ENCODE measurements at places on chromosomes 3 and 15.

DNA sequence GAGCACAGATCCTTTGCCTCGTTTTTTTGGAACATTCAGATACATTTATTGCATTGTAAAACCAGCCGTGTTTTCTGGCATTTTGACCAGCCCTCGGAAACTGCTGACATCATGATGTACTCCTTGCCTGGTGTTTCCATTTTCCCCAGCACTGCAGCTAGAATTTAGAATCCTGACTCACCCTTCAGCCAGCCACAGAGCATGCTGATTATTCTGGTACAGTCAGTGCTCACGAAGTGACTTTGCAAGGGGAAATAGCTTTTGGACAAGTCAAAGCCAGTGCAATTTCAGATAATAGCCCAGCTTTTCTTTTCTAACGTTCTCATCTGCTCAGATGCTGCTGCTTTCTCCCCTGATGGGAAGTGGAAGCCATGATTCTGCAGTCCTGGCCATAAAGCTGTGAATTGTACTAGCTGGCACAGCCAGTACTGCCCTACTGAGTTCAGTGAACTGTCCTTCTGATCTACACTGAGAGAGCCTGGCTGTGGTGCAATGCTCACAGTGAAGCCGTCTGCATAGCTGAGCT, 12.1 kb upstream of the CNBP start:
- peak; percentile 20 for DNase-seq

DNA sequence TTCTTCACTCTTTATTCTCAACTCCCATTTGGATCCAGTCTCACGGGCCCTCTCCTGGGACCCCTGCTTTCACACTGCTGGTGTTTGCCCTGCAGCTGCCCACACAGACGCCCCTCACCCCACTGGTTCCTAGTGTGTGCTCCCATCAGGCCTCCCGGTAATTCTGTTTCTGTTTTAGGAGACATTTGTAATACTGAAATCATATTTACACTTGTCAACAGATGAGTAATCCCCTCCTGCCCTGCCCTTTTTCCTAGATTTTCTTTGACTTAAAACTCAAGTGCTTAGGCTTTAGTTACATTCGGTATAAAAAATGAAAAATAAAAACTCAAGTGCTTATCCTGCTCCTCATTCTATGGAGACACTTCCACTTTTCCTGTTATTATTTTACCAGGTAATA, 18.4 kb upstream of the ABTB1 start:
- DNase-seq: no peak

- DNase-seq: no peak
Observed at GRCh38 chr3:175404621-175405020, 545.5 kb downstream of the NAALADL2 start.

GRCh38 chr15:87429754-87430153, 826.8 kb downstream of the NTRK3 start:
- DNase-seq: no peak

DNA sequence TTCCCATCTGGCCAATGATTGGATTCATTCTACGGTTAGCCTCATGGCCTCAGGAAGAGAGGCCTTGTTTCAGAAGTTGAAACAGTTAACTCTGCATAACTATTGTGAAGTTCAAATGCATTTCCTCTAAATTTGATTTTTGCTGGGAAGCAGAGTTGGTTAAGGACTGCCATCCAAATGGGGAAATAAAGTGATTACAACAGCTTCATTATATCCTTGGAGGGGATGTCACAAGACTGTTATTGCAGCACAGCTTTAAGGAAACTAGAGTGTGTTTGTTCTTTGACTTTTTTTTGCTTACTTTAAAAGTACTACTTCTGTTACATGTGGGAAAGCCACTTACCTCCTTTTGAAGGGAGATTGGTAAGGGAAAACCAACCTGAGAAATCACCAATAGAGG, 164.8 kb downstream of the AKAP13 start:
- DNase-seq: peak; percentile 79

- no peak for DNase-seq
Observed at GRCh38 chr3:167976516-167977361, 119.0 kb downstream of the GOLIM4 start.

DNA sequence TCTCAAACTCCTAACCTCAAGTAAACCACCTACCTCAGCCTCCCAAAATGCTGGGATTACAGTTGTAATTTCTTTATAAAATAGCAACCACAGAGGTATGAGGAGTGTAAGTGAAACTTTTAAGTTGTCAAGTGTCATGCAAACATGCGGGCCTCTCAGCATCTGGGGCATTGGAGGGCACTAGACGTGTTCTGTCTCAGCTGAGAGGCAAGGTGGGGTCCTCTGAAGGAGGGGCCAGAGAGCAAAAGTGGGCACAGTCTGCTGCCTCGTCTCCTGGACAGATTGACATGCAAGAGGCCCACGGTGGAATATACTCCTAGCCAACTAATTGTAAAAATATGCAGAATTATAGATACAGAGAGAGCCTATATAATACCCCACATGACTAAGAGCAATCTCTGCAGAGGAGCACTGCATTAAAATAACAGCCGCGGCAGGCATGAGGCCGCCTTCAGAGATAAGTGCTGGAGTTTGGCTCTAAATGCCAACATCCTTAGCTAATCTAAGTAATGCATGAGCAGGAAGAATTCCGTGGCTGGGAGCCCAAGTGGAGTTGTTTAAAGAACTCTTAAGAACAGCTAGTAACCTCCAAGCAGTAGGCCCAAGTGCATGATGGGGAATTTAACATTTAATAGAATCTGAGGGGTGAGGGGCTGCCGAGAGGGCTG, 87.8 kb upstream of the RNU6-1 start:
- DNase-seq: no peak

DNA sequence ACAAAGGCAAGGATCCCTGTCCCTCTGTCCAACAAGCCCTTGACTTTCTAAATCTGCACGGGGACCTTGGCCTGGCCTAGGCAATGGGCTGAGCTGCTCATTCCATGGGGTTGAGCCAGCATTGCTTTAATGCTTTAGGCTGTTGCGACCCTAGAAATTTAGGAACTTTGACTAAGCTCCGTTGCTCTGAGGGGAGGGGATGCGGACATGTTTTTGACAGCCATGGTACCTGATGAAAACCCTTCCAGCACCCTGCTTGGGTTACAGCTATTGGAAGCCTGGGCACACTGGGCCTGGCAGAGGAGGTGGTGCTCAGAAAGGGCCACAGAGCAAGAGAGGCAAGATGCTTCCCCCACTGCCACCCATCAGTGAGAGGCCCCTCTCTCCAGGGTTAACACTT, 37.1 kb downstream of the SYNM start:
- no peak for DNase-seq

- DNase-seq: no peak
Observed at GRCh38 chr15:33476908-33477307, 166.1 kb downstream of the RYR3 start.

DNA sequence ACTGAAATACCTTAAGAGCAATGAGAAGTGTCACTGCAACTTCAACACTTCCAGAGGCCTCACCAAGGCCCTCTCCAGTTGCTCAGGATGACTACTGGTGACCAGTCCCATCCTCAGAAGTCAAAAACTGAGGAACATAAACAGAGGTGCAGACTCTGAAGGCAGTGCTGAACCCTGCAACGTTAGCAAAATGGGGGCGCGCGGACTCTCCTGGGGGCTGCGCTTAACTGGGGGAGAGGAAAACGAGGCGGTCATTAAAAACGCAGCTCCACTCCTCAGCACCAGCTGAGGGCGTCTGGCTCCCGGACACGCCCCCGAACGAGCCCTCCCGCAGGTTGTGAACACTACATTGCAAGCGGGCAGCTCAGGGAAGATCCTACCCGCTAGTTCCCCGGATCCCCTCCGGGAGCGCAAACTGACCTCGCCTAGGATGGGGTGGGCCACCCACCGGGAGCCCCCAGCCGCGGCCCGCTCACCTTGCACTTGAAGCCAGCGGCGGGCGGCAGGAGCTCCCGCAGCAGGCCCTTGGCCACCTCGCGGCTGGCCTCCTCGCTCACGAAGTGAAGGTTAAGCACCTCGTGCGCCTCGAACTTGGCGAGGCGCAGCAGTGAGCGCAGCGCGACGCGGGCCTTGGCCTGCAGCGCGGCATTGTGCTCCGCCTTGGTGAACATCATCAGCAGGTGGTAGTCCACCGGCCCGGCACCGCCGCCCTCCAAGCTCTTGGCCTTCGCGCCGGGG, 711 bp downstream of the XXYLT1 start:
- peak; percentile 80 for DNase-seq

DNA sequence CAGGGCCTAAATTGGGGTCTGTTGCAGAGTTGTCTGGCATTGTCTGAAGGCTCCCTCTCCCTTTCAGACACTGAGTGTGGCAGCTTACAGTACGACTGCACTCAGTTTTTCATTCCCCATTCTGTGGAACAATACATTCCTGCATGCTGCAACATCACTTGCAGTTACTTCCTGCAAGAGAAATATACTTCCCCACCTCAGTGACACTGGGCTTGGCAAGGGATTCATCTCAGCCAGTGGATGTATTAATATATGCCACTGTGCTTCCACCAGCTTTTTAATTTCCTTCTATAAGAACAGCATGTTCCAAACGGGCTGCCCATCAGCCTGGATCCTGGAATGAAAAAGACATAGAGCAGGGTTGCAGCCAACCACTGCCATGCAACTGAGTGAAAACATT, 23.1 kb downstream of the B3GALNT1 start:
- DNase-seq: no peak

DNA sequence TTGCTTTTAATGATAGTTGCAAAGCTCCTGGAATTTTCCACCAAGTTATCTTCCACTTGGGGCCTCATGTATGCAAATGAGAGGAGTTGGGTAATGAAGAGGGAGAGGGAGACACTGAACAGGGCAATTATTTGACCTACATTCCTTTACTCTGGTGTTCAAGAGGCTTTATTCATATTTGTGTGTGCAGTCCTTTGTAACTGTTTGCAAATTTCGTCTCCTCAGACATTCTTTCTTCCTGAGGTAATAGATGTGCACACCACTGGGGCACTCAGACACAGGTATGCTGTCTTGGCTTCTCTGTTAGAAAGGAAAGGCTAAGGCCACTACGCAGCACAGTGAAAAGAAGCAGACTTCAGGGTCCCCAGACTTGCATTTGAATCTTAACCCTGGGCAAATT, 189.7 kb upstream of the IL12A start:
- no peak for DNase-seq

GRCh38 chr15:69983696-69984265, 113.9 kb downstream of the TLE3 start:
- DNase-seq: peak; percentile 38

DNA sequence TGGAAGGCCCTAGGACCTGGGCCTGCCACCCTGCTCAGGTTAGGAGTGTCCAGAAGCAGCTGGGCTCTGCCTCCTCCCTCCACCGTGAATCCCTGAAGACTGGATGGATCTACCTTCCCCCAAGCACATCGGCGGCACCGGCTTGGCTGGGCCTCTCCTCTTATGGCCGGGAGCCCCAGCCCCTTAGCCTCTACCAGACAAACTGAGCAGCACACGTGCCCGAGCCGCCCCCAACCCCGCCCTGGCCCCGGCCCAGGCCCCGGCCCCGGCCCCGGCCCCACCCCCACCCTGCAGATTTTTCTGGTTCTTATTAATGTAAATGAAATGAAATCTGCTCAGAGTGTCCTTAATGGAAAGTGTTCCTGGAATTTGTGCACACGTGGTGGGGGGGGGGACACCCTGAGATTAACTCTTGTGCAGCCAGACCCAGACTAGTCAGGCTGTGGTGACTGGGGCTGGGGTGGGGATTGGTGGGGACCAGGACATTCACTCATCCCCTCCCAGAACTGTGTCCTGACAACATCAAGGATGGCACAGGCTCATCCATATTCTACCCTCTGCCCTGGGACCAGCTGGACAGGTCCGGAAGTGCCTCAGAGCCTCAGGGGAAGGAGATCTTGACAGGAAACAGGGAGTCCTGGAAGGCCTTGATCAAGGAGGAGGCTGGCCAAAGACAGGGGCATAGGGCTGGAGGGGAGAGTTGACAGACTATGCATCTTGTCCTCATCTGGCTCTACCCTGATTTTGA, 30.9 kb upstream of the SEMA3F start:
- no peak for DNase-seq

GRCh38 chr15:31740203-31740602, 290.1 kb upstream of the CHRNA7 start:
- DNase-seq: no peak

DNA sequence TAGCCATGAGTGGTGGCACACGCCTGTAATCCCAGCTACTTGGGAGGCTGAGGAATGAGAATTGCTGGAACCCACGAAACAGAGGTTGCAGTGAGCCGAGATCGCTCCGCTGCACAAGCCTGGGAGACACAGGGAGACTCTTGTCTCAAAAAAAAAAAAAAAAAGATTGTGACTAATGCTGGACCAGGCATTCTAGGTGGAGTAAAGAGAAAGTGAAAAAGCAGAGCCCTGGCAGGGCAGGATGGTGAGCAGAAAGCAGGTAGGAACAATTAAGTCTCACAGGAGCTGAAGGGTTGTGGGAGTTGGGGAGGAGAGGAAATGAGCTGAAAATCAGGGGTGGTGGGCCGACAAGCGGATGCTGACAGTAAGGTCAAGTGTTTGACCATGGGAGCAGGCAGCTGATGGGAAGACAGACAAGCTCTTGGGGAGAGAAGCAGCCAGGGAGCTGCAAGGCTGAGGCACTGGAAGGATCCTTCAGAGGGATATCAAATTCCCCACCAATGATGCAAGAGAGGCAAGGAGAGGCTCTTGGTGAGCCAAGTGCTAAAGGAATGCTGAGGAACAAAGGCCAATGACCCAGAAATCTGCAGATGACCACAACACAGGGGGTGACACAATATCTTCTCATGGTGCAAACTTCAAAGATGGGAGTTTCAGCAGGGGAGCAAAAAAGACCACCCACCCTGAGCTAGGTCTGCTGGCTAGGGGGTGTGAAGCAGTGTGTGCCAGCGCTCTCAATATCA, 251.1 kb downstream of the ULK4 start:
- DNase-seq: no peak

DNA sequence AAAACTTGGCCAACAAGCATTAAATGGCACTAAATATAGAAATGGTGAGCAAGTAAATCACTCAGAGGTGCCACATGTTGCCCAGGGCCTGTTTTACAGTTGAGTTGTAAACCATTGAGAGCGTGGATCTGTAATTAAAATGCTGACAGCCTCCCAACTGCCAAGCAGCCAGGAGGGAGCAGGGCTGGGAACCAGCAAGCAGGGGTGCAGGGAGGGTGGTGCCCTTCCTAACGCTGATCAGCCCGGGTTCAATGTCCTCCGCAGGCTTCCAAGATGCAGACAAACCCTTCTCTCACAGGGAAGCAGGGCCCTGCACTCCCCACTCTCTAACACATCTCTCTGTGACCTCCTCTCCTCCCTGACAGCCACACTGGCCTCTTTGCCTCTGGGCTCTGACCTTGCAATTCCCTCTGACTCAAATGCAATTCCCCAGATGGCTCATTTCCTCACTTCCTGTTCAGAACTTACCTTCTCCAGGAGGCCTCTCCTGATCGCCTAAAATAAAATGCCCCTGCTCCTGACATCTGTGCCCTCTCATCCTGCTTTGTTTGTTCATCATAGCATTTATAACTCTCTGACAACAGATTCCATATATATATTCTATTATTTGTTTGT, 40.0 kb downstream of the WNT7A start:
- no peak for DNase-seq

DNA sequence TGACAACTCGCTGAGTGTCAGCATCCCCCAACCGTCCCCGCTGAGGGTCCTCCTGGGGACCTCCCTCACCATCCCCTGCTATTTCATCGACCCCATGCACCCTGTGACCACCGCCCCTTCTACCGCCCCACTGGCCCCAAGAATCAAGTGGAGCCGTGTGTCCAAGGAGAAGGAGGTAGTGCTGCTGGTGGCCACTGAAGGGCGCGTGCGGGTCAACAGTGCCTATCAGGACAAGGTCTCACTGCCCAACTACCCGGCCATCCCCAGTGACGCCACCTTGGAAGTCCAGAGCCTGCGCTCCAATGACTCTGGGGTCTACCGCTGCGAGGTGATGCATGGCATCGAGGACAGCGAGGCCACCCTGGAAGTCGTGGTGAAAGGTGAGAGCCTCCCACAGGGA, 35.4 kb downstream of the ACAN start:
- DNase-seq: no peak

GRCh38 chr3:15646851-15647511, 45.4 kb downstream of the BTD start:
- DNase-seq: peak; percentile 7

All from NB4 (cell line).